Skin of body (tissue), 3 donors: ENCODE measurements at places on chromosomes 3 and 15. TPM values are rescaled to one million over a fixed set of nuclear protein-coding genes. Genes with fewer than 3 reads are reported as not detected.

GRCh38 chr15:87874896-87875711 lies 381.4 kb downstream of the NTRK3 start:
- DNase-seq: peak; percentile 4

The MESP2 gene
- 0.30 TPM for total RNA-seq

DNA sequence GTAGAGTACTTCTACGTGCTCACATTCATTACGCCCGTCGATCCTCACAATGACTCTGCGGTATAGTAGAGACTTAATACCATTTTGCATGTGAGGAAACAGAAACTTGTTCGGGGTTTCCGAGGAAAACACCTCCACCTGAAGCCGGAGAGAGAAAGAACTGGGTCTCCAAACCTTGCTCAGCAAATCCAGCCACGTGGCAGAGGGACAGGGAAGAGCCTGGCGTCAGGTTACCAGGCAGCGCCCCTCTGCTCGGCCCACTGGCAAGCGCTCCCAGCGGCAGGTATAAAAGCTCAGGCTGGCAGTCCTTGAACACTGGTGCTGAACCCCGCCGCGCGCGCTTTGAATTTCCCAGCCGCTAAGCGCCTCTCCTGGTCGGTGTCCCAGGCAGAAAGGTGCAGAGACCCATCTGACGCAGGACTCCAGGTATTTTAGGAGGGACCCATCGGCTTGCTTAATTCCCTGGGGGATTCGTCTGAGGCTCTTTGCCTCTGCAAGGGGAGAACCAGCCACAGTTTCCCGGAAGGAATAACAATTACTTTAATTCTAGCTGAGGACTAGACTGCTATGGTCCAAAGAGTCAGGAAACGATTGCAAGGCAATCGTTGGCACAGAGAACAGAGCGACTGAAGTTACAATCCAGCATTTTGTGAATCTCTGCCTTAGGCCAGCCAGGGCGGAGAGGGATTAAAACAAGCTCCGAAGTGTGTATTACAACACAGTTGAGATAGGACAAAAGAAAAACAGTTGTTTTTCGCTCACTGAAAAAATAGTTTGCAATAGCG lies at the start of gene C2CD4A:
Gene C2CD4A (plus strand): TSS at position 315 of the 785 bp plus-strand sequence. CDS start 637 bp downstream, outside the sequence.
- peak; percentile 10 for DNase-seq

The TSC22D2 gene
- 28.0 TPM for total RNA-seq

DNA sequence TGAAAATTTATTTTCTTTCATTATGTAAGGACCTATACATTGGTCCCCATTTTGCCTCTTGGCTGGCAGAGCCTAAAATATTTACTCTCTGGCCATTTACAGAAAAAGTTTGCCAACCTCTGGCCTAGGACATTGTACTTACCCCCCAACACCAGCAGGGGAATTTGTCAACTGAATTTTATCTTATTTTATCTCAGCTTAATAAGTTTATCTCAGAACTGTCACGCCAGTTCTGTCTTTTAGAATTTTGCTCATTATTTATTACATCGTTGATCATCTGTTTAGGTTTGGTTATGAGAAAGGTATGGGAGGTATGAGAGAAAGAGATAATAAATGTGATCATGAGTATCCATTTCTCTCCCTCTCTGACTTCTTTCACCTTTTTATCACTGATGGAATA lies 38.3 kb downstream of the CHD2 start:
- DNase-seq: no peak
